NCI-H1930 (cell line): ENCODE measurements at places on chromosomes 2 and 18.
A peak's percentile ranks its signal among the peaks of the same experiment; 100 is the strongest.

DNA sequence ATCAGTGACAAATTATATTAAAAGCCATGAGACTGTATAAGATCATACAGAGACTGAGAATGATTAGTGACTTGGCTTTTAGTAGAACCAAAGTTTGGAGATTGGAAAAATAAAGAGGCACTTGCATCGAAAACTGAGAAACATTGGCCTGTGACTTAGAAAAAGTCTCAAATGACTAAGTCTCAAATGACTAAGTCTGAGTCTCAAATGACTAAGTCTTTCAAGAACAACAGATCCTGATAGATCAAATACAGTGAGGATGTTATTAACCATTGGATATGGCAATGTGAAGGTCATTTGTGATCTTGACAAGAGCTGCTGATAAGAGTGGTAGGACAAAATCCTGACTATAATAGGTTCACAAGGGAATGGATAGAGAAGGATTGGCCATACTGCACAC, 135.5 kb upstream of the FANCL start:
- DNase-seq, result no peak

DNA sequence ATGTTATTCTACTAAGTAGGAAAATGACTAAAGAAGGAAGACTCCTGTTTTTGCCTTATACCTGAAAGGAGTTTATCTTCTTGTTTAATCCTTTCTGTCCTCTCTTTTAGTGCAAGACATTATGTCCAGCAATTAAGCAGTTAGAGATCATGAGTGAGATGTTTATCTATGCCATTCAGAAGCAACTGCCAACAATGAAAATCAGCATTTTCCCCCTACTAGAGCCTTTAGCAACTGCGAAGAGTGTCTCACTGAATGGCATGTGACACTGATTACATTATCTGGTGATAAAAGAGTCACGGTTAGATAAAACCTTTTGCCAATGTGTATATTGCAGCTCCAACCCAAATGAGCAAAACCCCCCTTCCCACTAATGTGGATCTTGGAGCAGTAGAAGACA, 357.7 kb upstream of the SYT4 start:
- DNase-seq, result peak; percentile 77

DNA sequence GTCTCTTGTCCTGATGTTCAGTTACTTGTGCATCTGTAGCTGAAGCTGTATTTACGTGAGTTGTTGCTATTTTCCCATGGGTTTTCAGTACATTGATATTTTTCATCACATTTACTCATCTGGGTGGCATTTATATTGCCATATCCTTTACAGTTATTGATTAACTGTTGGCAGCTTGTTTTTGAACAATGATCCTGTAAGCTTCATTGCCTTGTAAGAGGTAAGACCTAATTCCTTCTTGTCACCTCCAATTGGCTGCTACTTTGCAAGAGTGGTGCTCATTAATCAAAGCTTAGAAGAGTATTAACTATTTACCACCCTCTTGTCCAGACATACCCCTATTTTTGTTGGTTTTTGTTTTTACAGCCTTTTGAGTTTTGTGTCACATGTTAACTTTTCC, 74.8 kb downstream of the COA5 start:
- no peak for DNase-seq

- no peak for DNase-seq
These were observed 117.9 kb downstream of the PTRHD1 start for GRCh38 chr2:24675338-24675737.

GRCh38 chr2:118698564-118698963, 148.9 kb downstream of the EN1 start:
- no peak for DNase-seq

GRCh38 chr2:144567745-144568144, 47.8 kb upstream of the ZEB2 start:
- DNase-seq, result no peak

- no peak for DNase-seq
These were observed 242.5 kb upstream of the SMAD7 start for GRCh38 chr18:49193252-49193651.

DNA sequence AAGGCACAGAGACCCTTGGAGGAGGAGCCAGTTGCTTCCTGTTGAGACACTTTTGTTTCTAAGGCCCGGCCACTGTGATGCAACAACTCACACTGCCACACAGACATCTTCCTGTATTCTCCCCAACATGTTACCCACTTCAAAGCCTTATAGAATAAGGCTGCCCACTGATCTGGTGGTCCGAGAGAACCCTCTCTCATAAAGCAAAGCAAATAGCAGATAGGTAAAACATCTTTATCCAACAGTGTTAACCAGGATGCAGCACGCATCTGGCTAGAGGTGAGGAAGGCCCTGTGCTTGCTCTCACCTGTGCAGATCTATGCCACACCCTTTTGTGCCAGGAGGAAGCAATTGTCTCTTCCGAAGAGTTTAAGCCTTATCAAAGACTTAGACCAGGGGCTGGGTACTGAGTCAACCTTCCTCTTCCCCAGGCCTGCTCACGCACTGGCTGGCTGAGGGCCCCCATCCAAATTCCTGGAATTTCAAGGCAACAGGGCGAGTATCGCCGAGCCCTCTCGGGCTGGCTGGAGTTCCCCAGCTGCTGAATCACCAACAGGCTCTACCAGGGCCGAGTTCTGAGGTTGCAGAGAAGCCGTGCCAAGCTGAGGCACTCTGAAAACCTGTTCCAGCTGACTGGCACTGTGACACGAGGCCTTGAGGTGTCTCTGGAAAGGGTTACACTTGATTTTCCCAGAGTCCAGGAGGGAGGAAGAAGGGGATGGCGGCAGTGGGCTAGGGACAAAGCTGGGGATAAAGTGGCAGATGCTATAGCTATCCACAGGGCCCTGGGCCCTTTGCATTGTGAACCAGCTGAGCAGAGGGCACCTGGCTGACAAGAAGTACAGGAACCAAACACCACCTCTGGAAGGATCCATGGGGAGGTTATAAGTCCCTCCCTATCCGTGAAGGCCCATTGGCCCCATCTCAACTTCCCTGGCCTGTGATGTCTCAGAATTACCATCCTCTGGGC, 29.3 kb downstream of the TGFA start:
- DNase-seq, result no peak

DNA sequence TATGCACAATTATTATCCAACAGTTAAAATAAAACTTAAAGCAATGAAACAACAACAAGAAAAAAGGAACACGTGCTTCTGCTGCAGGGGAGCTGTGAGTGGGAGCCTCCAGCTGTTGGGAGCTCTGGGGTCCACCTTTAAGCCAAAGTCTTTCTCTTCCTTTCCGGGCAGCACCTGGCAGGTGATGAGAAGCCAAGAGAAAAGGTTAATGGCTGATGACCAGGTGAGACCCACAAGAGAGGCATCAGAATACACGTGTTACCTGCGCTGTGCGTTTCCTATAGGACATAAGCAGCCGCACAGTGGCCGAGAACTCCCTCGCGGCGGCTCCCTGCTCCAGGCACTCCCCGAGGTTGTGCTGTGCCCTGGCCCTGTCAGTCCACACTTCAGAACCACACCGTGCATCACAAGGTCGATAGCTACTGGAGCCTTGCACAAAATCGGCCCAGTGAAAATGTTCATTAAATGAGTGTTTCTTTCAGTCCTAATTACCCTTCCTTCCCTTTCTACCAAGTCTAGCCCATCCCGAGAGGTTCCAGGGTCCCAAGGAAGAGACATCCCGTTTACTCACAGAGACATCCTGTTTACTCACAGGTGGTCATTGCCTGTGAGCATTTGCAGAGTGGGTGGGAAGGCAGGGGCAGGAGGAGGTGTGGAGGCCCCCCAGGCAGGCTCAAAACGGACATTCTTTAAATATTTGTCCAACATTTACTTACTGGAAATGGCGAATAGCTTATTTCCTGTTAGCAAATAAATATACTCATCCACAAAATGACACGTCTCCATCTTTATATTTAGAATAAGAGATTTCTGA, 44.9 kb upstream of the ASB18 start:
- DNase-seq, result no peak
